ENCODE measurements at places on chromosomes 2 and 18.
A peak's percentile ranks its signal among the peaks of the same experiment; 100 is the strongest.

DNA sequence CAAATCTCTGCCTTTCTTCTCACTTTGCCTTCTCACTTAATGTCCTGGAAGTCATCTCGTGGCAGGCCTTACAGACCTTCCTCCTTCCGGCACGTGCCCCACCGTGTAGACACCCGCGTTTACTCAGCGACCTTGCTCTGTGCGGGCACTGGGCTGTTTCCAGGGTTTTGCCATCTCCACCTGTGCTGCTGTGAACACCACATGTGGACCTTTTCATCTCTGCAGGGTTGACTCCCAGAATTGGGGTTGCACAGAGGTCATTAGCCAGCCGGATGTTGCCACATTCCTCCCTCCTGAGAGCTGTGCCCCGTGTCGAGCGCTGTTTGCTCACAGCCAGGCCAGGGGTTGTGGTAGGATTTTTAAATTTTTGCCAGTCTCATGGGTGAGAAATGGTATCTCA, 25.4 kb downstream of the KCNG2 start:
- no peak for DNase-seq

- DNase-seq: no peak
Measured at GRCh38 chr2:222972420-222972819, 79.6 kb upstream of the KCNE4 start.

GRCh38 chr2:96109931-96110511, 6.3 kb downstream of the ADRA2B start:
- DNase-seq: no peak

DNA sequence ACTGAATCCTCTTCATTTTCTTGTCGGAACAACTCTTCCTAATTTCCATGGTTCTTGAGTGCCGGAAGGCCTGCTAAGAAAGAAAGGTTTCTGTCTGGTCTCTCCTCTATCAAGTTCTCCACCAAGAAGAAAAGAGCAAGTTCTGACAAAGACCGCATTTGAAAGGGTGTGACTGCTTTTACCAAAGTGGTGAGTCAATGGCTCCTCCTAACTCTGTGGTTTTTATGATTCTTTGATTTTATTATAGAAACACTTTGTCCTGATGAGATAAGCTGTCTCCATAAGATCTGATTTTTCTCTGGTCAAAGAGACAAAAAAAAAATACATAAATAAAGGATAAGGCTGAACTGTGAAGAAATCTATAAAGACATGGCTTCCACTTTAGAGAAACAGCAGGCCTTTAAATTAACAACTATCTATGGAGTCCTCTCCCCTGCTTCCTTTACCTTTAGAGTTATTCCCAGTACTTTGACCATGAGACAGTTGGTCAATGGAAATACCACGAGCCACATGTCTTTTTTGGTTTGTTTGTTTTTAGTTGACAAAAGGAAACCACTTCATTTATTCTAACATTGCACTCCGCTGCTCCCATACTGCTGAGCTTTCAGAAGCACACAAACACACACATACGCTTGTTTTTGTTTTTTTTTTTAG, 67.7 kb downstream of the REL start:
- DNase-seq: peak; percentile 35

- peak; percentile 80 for DNase-seq
Measured at GRCh38 chr2:37625156-37625555, 46.3 kb downstream of the CDC42EP3 start.

DNA sequence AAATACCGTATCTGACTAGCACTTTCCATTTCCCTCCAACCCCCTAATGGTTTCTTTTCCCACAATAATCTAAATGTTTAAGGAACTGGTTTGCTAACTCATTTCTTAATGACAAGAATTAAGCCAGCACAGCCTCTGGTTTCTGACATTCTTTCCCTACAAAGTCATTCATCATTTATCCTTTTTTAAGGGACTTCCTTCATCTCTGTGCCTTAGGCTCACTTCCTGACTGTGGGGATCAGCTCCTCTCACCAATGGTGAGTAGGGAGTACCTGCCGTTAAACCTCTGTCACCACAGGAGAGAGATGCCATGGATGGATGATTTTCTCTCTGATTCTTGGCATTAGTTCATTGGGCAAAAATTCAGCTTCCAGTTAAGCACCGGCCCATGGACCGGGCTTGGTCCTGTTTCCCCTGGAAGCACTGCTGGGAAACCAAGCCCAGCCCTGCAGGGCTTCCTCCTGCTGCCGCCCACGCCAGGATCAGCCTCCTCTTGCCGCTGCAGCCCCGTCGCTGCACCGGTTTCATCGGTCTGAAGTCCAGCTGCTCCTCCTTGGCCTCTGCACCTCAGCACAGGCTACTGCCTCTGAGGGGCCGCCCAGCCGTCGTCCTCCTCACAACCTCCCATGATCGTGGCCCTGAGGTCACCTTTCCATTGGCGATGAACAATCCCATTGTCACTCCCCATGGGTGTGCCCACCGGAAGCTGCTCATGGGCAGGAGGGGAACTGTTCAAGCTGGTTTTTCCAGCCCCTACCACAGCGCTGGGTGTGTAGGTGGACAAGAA, 64.0 kb upstream of the ZNF516 start:
- DNase-seq: peak; percentile 41

- DNase-seq: no peak
Measured at GRCh38 chr2:149094217-149095015, 55.9 kb downstream of the LYPD6B start.

DNA sequence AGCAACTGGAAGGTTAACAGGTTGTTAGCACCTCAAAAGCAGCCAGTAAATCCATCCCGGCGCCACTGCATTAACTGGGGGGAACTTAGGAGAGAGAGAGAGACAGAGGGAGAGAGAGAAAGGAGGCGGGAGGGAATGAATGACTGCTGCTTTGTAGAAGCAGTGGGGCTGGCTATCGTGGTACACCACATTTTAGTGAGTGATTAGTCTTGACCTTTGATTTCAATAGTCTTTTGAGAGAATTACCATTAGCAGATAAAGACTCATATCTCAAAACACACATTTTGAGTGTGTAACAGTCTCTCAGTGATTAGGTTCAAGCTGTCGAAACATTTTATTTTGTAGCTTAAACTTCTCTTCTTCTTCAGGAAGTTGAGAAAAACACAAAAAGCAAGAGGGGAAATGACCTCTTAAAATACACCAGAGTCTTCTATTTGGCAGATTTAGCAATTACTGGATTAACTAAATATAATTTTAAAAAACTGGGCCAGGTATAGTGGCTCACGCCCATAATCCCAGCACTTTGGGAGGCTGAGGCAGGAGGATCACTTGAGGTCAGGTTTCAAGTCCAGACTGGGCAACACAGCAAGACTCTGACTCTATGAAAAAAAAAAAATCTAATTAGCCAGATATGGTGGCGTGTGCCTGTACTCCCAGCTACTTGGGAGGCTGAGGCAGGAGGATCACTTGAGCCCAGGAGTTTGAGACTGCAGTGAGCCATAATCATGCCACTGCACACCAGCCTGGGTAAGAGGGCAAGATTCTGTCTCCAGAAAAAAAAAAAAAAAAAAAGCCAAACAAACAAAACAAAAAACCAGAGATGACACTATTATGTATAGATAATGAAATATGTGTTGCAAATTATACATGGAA, 22.0 kb upstream of the PNO1 start:
- DNase-seq: no peak

DNA sequence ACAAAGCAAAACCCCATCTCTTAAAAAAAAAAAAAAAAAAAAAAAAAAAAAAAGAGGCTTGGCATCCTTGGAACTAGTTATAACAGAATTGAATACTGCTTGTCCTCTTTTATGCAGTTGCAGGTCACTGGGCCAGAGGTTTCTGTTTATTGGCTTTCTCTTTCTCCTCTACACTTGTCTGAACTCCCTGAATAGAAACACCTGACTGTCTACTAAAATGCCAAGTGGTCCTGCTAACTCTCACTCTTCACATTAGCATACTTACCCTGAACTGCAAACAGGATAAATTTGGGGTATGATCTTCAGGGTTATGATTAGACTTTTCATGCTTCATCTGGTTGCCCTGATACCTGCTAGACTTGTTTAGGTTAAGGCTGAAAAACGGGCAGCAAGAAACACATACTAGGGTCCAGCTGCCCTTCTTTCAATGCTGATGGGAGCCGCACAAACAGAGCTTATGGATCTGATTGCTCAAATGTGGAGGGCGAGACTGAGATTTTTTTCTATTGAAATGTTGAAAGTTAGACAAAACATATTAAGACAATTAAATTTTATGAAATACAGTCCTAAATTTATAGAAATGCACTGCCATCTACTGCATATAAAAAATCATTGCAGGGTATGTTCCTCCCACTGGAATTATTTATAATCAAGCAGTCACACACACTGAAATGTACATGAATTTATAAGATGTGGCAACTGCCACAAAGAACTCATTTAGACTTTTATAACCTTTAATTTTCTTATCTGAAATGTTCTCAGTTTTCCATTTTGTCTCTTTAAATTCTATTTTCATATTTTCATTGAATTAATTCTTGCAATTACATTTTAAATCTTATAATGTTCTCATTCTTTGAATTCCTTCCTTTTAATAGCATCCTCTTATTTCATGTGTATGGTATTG, 40.8 kb downstream of the GTF3C3 start:
- peak; percentile 46 for DNase-seq

DNA sequence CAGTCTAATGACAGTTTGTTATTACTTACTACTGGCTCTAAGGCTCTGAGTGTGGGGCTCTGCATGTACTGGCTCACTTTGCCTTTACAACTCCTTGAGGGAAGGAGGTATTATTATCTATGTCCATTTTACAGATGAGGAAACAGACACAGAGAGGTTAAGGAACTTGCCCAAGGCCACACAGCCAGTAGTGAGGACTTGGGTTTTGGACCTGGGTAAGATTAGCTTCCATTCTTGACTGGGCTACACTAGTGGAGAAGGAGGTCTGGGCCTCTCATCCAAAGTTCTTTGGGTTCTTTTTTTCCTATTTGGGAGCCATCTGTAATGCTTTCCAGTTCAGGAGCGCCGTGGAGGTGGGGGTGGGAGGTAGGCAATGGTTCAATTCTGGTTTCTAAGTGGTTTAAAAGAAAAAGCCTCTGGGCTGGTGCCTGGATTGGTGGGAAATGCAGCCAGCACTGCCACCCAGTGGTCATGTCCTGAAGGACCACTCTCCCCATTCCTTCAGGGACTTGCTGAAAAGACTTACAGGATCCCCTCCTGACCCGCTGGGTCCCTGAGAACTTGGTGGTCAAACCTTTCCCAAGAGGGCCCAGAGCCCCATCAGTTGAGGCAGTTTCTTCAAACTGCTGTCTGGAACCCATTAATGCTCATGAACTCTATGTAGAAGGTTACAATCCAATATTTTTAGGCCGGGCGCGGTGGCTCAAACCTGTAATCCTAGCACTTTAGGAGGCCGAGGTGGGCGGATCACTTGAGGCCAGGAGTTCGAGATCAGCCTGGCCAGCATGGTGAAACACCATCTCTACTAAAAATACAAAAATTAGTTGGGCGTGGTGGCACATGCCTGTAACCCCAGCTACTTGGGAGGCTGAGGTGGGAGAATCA, 38.6 kb upstream of the NOTO start:
- peak; percentile 74 for DNase-seq

GRCh38 chr2:75431276-75431675, 129.5 kb downstream of the EVA1A start:
- no peak for DNase-seq

DNA sequence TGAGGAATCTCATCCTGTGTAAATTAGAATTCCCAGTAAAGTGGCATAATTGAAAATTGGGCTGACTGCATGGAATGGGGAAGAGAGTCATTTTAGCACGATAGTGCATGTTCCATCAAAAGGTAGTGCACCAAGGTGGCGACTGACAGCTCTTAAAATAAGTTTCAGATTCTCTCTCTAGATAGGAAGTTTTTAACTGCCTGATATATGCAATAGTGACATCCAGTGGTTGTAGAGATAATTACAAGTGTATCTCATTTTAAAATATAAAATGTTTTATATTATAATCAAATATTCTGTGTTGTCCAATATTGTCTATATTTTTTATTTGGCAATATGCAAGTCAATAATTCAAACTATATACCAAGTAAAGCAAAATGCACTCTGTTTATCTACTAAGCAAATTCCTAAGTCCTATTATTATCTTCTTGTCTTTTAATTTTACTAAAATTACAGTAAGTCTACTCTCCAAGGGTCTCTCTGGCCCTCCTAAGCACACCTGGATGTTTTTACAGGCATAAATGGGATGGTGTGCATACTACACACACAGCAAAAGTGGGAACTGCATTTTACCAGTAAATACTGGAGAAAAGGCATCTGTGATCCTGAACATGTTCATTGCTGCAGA, 397.7 kb upstream of the HNRNPA3 start:
- peak; percentile 26 for DNase-seq

DNA sequence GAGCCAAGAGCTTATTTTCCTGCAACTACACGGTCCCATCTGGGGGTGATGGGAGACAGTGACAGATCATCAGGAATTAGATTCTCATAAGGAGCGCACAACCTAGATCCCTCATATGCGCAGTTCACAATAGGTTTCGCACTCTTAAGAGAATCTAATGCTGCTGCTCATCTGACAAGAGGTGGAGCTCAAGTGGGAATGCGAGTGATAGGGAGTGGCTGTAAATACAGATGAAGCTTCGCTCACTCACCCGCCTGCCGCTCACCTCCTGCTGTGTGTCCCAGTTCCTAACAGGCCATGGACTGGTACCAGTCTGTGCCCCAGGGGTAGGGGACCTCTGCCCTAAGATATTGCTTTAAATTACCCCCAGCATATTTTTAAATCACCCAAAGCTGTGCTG, 10.8 kb downstream of the LRRFIP1 start:
- no peak for DNase-seq

DNA sequence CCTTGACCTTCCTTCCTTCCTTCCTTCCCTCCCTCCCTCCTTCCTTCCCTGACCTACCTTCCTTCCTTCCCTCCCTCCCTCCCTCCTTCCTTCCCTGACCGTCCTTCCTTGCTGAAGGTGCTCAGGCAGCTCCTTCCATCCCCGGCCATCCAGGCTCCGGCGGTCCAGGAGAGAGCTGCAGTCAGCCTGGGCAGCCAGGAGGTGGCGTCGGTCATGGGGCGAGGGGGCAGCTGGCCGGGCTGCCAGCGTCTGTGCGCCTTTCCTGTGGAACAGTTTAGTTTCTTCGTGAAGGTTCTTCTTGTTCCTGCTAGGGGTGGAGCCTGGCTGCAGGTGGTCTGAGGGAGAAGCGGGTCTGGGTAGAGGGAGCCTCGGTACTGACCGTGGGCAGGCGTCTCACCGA, 15.7 kb downstream of the GPR35 start:
- no peak for DNase-seq

- DNase-seq: no peak
Measured at GRCh38 chr18:61752973-61753372, 139.8 kb downstream of the RNF152 start.

GRCh38 chr2:237496428-237496827, 9.4 kb downstream of the MLPH start:
- DNase-seq: no peak

- DNase-seq: peak; percentile 97
Measured at GRCh38 chr2:40034198-40034597, 255.1 kb upstream of the THUMPD2 start.

DNA sequence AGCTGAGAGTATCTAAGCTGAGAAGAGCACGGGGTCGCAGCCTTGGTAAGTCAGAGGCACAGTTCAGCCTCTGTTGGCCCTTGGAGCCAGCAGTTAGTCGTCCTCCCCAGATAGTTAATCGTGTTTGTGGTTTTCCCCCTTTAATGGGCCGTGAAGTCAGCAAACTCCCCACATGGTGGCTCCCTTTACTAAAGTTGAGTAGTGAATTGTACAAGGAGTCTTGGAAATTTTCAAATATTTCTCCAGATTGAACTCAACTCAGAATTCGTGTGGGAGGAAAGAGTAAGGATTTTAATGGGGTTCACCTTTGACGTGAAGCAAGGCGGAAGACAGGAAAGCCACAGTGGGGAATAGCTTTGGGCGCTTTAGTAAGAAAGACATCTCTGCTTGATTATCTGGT, 2.4 kb upstream of the ADCYAP1 start:
- no peak for DNase-seq
